Lower leg skin (tissue), 4 donors: ENCODE measurements at places on chromosomes 13 and 19.

DNA sequence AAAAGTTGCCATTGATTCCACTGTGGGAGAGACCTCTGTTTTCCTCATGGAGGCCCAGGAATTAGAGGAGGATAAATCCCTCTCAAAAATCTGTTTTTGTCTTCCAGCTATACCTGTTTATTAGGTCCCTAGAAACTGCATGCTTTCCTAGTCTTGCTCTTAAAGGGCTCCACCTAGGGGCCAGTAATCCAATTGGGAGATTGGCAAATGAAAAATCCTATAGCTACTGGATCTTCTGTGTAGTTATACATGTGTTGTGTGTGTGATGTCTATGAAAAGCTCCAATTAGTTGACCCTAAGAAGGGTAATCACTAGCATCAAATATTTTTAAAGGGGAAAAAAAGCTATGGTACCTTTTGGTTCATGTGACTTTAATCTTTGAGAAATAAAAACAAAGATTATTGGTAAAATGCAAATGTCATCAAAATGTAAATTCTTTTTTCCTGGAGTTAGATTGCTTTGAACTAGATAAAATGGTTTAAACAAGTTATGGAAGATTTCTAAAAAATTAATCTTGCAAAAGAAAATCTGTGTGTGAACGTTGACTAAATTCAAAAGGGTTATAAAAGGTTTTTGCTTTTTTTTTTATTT, 63.4 kb upstream of the C1QTNF9B start:
- no peak for DNase-seq

- peak; percentile 64 for DNase-seq
Measured at GRCh38 chr19:55696301-55697068, 21.5 kb downstream of the EPN1 start.

- no peak for DNase-seq
Measured at GRCh38 chr19:54461210-54461609, 2.4 kb downstream of the LENG9 start.

DNA sequence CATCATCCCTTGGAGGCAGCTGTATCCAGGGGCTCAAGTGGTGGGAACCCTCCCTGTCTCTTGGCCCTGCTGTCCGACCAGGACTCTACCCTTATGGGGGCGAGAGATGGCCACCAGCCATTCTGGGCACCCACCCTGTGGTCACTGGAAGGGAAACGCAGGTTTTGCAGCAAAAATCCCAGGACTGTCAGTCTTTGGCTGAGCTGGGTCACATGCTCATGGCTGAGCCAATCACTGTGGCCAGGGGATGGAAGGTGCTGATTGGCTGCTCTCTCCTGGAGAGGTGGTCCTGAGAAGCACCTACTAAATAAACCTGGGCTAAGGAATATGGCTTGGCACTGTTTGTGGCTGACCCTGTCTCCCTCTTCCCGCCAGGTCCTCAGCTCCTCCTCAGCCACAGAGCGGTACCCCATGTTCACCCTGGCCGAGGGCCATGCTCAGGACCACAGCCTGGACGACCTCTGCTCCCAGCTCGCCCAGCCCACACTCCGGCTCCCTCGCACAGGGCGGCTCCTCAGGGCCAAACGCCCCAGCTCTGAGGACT, 8.9 kb downstream of the ATG4D start:
- DNase-seq = no peak
